ENCODE measurements at places on chromosomes 11 and 22.

- DNase-seq: no peak
These were observed 1291.7 kb downstream of the BRD1 start for GRCh38 chr22:48535868-48536540.

DNA sequence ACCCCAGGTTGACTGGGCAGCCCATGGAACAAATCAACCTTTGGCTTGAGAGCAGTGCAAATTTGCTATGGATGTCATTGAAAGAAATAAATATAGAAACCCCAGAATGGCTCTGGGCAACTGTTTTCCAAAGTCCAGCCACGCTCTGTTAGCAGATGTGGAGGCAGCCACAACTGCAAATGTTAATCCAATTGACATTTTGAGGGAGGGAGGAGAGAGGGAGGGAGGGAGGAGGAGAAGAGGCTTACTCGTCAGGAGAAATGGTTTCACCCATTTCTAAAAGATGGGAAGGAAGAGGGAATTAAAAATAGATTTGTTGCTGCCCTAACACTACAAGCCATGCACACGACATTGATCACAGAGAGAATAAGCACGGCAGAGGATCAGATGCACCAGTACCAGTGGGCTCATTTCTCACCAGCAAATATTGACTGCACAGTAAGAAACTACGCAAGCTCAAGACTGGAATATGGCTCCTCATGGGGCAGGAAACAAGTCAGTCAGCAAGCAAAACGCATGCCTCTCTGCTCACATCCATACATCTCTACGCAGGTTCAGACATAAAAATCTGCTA, 229.1 kb downstream of the LARGE1 start:
- DNase-seq: no peak

- DNase-seq: no peak
These were observed 7.0 kb upstream of the GLYATL1B start for GRCh38 chr11:59079086-59079485.

DNA sequence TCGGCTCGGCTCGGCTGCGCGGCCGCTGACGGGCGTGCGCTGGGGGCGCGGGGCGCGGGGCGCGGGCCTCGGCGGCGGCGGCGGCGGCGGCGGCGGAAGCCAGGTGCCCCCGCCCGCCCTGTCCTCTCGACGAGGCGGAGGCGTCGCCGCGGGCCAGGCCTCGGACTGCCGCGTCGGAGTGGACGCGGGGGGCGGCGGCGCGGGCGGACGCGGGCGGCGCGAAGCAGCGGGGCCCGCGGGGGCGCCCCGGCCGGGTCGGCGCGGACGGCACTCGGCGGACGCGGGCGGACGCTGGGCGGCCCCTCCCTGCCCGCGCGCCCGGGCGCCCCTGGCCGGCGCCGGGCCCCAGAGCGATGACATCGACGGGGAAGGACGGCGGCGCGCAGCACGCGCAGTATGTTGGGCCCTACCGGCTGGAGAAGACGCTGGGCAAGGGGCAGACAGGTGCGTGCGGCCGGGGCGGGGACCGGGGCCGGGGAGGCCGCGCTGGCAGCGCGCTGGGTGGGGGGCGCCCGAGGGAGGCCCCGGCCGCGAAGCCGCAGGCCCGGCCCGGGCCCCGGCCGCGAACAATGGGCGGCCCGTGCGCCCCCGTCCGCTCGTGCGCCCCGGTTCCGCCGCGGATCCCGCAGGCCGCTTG, at the start of gene BRSK2:
Gene BRSK2 (plus strand): TSS at position 3 of the 637 bp plus-strand sequence. CDS start 351 bp downstream, at position 354.
- DNase-seq: no peak

DNA sequence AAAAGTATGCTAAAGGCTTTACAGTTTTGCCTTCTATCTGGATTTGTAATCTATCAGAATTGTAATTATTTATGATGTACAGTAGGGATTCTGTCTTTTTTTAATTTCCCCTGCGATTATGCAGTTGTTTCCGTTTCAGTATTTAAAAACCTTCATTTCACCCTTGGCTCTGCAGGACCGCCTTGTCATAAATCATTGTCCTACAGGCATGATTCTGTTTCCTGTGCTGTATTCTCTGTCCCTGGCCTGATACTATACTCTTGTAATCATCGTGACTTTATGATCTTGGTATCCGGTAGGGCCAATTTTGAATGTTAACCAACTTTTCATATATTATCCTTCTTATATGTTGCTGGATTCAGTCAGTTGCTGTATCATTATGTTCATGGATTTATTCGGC, 151.7 kb downstream of the ATXN10 start:
- no peak for DNase-seq

DNA sequence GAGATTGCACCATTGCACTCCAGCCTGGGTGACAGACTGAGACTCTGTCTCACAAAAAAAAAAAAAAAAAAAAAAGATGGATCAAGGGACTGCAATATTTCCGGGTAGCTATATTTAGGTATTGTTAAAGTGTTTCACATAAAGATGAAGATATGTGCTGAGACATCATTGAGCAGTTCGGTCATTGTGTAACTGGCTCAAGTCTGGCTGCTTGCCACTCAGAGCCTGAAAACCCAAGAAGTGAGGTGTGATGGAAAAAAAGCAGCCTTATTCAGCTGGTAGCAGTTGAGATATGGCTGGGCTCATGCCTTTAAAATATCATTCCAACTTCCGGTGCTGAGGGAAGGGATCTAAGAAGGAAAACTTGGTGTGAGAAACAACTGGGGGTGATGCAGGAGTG, 46.9 kb downstream of the LUZP2 start:
- DNase-seq: no peak

Measured in effector memory CD4-positive, alpha-beta T cell (primary cell).